ENCODE measurements at places on chromosomes 12 and 14.

DNA sequence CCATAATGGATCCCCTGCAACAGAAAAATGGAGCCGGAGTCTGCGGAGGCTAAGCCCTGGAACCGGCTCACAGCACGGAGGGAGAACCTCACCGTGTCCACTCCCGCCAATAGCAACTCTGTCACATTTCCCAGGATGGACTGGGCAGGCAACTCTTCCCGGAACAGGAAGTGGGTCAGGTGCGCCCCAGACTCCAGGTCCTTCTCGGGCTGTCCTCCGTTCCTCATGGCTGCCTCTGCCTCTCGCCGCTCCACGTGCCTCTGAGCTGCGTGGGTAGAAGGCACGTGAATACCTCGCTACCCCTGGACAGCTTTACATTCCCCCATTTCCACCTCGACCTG is 2.2 kb downstream of the CYP27B1 start:
- DNase-seq = peak; percentile 67

GRCh38 chr12:49578471-49579112 is 10.7 kb upstream of the MCRS1 start:
- peak; percentile 41 for DNase-seq

GRCh38 chr14:73741386-73741875 is 27.2 kb upstream of the PNMA1 start:
- no peak for DNase-seq

DNA sequence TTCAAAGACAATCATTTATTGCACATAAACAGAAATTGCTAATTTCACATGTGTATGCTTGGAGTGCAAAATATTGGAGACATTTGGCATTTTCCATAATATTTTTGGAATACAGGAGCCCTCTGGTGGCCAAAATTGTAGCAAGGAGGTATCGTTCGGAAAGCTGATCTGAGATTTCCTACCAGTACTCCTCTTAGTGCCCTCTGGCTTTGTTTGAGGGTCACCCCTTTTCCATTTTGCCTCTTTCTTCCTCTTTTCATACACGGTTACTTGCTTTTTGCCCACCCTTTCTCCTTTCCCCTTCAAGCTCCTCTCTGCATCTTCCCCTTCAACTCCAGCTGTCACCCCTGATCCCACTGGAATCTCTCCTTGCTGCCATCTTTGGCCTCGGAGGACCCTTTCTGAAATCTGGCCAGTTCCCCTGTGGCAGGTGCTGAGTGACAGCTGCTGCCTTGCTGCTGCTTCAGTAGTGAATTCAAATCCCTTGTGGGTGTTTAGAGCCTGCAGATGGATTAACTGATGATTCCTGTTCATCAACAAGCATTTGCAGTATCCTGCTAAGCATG is 164.6 kb upstream of the PARP11 start:
- DNase-seq = peak; percentile 95

GRCh38 chr14:94677747-94678146 is 65.6 kb downstream of the SERPINA3 start:
- no peak for DNase-seq

DNA sequence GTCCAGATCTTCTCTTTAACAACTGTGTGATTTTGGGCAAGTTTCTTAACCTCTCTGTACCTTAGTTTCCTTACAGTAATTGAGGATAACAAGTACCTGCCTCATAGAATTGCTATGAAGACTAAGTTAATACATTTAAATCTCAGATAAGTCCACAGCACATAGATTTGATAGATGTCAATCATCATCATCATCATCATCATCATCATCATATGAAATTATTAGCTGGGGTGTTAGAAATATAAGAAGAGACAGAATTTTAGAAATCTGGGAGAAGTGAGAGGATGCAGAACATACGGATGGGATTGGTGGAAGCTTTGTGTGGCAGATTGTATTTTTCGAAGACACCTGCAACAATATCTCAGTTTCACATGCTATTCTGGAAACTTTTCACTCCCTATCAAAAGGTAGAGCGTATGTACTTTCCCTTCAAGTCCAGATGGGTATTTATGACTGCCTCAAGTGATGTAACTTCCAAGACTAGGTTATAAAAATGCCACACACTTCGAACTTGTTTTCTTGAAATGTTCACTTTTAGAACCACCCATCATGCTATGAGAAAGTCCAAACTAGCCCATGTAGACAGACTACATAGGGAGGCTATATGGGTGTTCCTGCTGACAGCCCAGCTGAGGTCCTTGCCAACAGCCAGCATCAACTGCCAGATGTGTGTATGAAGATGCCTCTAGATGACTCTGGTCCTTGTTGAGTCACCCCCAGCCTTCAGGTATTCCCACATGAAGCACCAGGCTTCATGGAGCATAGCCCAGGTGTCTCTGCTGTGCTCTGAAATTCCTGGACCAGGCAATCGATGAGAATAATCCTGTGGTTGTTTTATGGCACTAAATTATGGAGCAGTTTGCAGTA is 20.7 kb upstream of the SDR39U1 start:
- DNase-seq = no peak

Data from SJCRH30 (cell line).